ENCODE measurements at places on chromosomes 1 and 21.

- no peak for DNase-seq
Measured at GRCh38 chr1:232369451-232370296, 260.3 kb downstream of the SIPA1L2 start.

GRCh38 chr21:45504516-45505415 is 37.5 kb downstream of the SLC19A1 start:
- DNase-seq: no peak

GRCh38 chr1:166383137-166383536 is 216.3 kb upstream of the FAM78B start:
- DNase-seq: no peak

- DNase-seq: no peak
Measured at GRCh38 chr1:113913312-113913668, 8.2 kb downstream of the DCLRE1B start.

- no peak for DNase-seq
Measured at GRCh38 chr1:208103597-208104513, 140.3 kb downstream of the PLXNA2 start.

DNA sequence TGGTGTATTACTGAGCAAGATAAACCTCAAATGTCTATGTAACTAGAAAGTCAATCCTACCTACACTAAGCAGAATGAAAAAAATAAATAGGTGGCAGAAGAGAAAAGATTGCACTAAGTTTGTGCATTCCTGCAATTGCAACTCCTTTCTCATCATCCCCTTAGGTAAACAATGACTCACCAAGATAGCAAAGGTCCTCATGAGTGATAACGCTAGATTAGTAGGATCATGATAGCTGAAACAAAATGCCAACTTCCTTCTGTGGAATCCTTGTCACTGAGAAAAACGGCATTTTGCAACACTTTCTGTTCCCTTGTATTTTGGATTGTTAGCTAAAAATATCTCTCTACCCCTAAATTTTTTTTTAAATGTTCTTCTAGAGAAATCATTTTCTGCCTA is 20.0 kb upstream of the FCER1A start:
- DNase-seq: no peak

DNA sequence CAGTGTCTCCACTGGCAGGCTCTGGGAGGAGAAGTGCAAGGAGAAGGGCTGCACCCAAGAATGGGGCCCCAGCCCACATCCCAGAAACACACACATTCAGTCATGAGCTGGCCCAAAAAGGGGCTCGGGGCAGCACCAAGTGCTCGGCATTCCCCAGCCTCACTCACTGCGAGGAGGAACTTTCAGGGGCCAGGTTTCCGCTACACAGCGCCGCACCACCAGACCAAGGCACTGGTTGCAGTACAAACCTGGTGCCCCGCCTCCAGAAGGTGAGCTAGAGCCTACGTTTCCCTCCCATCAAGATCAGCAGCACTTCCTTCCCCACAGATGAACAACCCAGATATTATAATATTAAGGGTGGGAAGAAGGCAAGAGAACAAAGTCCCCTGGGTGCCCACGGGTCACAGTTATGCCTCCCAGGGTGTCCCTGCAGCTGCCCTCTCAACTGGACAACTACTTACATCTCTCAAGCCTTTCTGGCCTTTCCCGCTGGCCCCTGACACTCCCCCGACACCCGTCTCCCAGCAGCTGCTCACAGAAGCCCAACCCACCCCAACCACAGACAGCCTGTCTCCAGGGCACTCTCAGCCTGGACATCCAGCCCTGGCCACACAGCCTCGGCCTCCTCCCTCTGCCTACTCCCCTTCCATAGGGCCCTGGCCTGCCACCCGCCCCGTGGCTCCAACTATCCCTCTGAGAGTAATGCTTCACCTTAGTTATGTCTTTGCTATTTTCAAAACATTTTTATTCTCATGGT is 3.8 kb downstream of the PBXIP1 start:
- DNase-seq: no peak

DNA sequence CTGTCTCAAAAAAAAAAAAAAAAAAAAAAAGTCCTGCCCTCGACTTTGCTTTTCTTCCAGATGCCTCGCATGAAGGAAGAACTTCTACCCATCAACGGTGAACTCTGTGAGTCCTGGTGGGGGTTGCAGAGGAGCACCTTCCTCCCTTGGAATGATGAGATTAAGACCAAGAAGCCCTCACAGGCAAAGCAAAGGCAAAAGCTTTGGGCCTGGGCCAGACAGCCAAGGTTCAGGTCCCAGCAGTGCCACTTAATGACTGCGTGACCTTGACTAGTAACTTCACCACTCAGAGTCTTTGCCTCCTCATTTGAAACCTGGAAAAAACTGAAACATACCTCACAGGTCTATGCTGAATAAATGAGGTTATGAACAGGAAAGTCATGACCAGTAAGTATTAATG is 55.5 kb downstream of the ZSCAN20 start:
- no peak for DNase-seq

DNA sequence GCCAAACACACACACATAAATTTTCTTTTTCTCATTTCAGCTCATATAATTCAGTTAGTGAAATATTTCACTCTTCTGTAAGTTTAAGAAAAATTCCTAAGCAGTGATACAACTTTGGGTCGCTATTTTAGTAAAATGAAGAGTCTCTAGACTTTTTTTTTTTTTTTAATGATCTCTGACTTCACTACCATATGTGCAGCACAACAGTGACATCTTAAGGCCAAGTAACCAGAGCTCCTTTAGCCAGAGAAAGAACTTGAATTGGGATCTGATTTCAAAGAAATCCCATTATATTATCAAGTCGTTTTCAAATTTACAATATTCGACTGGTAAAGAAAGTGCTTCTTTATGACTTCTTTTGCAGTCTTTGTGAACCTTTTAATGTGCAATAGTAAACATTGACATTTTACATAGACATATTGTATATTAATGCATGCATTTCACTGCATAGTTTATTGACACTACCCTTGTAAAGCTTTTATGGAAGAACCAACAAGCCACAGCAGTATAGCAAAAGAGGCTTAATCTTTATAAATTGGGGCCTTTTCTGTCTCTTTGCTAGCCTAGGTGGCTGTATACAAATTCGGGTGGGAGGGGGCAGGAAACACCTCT is 62.2 kb downstream of the LRRC40 start:
- DNase-seq: no peak

GRCh38 chr1:32005522-32005921 is 8.1 kb upstream of the KHDRBS1 start:
- no peak for DNase-seq

- no peak for DNase-seq
Measured at GRCh38 chr1:76227621-76228020, 153.1 kb downstream of the ST6GALNAC3 start.
